Spinal cord (tissue), 10 donors: ENCODE measurements at places on chromosomes 3 and 15.
A peak's percentile ranks its signal among the peaks of the same experiment; 100 is the strongest.

GRCh38 chr3:186651678-186652215, 11.5 kb downstream of the FETUB start:
- H3K27ac ChIP-seq = no peak overlapping the region
- H3K4me1 ChIP-seq = no peaks in the 10 kb centered on the region
- no peaks in the 10 kb centered on the region for H3K36me3 ChIP-seq

DNA sequence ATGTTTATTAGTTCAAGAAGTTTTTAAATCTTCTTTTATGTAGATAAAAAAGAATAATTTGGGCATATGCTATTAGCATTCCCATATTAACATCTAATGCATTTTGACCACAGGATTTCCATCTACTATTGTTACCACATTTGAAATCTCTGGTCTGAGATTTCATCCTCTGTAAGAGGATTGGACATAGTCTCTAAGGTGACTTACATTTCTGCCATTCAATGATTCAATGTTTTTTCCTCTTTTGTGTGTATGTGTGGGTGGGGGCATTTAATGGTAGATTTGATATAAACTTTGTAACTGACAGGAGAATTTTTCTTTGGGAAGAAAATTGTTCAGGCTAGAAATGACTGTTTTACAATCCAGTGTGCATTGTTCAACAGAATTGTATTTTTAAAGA, 307.3 kb upstream of the RBMS3 start:
- no peaks in the 10 kb centered on the region for H3K36me3 ChIP-seq
- no peak for DNase-seq
- no peaks in the 10 kb centered on the region for H3K27me3 ChIP-seq
- H3K27ac ChIP-seq = no peak overlapping the region
- no peak overlapping the region for H3K4me3 ChIP-seq

DNA sequence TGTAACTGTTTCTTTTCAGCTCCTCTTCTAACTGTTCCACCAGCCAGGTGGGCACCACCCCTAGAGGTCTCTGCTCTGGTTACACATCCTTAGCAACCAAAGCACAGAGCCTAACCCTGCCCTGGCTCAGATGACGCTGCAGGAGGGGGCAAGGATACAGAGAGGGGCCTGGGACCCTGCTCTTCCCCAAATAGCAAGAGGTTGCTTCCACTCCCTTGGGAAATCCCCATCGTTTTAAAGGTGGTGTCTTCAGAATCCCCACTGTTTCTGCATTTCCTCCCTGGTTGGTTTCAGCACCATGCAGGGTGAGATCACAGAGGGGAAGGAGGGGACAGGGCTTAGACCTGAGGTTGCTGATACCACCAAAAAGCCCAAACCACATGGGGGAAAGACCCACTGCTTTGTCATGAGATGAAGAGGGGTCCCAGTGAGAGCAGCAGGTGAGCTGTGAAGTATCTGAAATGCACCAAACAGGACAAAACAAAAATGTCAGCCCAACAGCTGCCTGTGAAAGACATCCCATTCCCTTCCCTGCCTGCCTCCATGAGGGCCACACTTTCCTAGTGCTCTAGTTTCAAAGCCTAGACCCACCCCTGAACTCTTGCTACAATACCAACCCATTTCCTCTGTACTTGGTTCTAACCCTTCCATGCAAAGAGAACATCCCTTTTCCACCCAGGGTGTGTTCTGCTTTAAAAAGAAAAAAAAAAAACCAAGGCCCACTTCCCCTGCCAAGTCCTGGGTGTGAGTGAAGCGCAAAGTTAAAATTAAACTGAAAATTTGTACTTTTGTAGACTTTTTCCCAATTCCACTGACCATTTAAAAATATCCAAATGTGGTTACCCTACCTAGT, 29.0 kb downstream of the ANP32A start:
- H3K4me3 ChIP-seq = no peak overlapping the region
- H3K27me3 ChIP-seq = no peaks in the 10 kb centered on the region
- H3K27ac ChIP-seq = no peak overlapping the region

GRCh38 chr15:100733101-100733842, 130.9 kb downstream of the ASB7 start:
- H3K36me3 ChIP-seq = no peaks in the 10 kb centered on the region
- no peaks in the 10 kb centered on the region for H3K4me1 ChIP-seq
- H3K4me3 ChIP-seq = no peak overlapping the region
- H3K27me3 ChIP-seq = no peaks in the 10 kb centered on the region
- DNase-seq = peak; percentile 75
- no peak overlapping the region for H3K27ac ChIP-seq

- no peaks in the 10 kb centered on the region for H3K36me3 ChIP-seq
- DNase-seq = no peak
- no peak overlapping the region for H3K4me3 ChIP-seq
- no peak overlapping the region for H3K27ac ChIP-seq
These were observed 11.3 kb downstream of the EHD4 start for GRCh38 chr15:41961001-41961518.

GRCh38 chr3:101571028-101571895, 2.7 kb upstream of the PCNP start:
- H3K36me3 ChIP-seq = peaks cover 10% of the 10 kb centered on the region
- no peaks in the 10 kb centered on the region for H3K4me1 ChIP-seq
- no peak overlapping the region for H3K4me3 ChIP-seq
- no peaks in the 10 kb centered on the region for H3K27me3 ChIP-seq
- no peak overlapping the region for H3K27ac ChIP-seq
